ENCODE measurements at places on chromosomes 12 and 14.

- no peak for DNase-seq
Observed at GRCh38 chr14:34749408-34749807, 35.0 kb upstream of the CFL2 start.

DNA sequence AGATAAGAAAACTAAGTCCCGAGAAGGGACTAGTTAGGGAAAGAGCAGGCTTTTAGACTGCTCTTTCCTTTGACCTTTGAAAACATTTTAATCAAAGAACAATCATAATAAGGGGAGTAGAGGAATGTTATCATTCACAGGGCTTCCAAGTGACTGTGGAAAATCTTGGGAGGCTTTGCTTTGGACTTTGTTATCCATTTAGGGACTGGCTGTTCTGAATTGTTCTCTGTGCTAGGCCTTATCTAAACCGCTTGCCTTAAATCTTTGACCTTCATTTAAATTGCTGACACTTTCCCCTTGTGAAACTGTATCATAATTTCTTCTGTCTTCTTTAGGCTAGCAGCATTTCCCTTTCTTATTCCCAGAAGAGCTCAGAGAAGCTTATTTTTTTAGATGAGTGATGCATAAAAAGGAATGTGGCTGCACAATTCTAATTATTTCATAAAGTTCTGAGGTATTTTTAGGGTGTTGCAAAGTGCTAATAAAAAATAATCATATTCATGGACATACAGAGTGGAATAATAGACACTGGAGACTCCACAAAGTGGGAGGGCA lies 9.5 kb upstream of the CALM1 start:
- DNase-seq, result no peak

- no peak for DNase-seq
Observed at GRCh38 chr12:38547586-38547985, 231.0 kb downstream of the ALG10B start.

- no peak for DNase-seq
Observed at GRCh38 chr14:99806836-99807235, 13.6 kb downstream of the EML1 start.

- no peak for DNase-seq
Observed at GRCh38 chr14:62616668-62617067, 428.6 kb downstream of the KCNH5 start.

DNA sequence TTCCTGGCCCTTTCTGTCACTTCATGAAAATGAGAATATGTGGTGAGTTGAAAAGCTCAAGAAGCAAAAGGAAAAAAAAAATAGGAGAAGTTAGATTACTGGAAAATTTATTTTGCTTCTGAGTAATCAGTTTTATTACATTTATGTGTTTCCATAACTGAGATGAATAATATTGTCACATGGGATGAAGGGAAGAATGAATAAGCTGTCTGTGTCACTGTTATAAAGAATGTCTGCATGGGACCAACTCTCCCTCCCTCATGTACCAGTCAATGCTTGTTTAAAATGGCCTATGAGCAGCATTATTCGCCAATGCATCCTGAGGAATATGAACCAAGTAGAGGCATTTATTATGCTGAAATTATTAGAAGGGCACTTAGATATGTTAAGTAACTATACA lies 246.3 kb downstream of the PRKD1 start:
- DNase-seq, result peak; percentile 14

DNA sequence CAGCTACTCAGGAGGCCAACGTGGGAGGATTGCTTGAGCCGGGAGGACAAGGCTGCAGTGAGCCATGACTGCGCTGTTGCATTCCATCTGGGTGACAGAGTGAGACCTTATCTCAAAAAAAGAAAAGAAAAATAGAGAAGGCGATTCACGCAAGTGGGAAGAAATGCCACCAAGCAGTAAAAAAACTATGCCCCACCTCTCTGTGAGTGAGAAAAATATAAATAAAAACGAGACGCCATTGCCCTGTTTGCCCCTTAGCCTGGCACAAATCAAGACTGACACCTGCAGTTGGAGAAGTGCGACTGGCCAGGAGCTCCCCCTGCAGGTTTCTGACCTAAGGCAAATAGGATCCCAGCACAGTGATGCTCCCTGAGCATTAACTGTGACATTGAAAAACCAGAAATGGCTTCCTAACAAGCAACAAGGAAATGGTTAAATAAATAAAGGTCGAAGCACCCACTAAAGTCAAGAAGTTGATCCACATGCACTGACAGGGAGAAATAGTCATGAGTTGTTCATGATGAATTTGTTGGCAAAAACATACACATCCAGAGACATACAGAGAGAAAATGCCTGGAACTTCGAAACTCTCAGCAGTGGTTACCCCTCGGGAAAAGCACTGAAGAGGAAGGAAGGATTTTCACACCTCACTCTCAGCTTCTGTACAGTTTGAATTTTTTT lies 21.1 kb downstream of the GSC start:
- peak; percentile 40 for DNase-seq

DNA sequence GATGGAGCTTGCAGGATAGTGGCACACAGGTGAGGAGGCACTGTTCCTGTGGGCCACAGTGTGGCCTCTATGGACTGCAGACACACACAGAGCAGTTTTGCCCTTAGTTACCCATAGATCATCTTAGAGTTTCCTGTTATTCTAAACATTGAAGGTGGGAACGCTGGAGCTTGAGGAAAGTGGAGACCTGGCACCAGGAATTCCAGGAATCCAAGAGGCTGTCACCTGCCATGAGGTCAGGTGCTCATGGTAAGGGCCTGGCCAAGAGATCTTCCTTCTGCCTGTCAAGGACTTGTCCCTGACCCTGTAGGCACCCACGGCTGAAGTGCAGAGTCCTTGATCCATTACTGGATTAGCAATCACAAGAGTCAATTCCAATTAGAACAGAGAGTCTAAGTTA lies 65.2 kb upstream of the ACTN1 start:
- DNase-seq, result no peak

DNA sequence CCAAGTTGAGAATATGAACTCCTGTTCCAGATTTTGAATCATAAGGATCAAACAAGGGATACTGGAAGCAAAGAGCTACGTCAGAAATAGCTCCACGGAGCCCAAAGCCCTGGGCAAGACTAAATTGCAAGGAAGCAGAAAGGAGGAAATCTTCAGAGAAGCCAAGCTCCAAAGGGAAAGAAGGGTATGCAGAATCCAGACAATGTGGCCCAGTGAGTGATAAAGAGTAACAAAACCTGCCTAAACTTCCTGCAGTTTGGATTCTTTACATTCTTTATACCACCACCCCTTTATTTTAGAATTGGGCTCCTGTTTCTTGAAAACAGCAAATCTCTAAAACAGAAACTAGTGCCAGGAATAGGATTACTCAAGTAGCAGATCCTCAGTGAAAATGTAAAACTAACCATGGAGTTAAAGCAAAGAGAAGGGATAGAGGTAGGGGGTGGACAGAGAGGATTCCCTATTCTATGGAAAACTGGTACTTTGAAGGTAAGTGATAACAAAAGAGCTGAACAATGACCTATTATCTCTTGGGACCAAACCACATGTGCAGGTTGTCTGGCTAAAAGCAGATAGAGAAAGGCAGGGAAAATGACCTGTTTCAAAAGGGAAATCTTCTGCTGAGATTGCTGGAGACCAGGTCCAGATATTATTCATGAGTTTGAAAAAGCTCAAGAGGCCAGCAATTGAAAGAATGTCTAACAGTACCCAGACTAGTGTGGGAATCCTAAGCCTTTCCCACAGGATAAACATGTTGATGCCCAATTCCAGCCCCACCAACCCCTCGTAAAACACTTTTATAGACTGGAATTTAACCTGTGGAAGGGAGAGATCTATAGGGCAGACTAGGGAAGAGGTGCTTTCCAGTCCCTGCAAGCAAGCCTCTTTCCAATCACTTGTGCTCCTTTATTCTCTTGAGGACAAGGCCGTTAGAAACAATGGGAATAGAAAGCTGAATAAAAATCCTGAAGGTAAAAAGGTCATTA lies 24.5 kb downstream of the MBIP start:
- no peak for DNase-seq

DNA sequence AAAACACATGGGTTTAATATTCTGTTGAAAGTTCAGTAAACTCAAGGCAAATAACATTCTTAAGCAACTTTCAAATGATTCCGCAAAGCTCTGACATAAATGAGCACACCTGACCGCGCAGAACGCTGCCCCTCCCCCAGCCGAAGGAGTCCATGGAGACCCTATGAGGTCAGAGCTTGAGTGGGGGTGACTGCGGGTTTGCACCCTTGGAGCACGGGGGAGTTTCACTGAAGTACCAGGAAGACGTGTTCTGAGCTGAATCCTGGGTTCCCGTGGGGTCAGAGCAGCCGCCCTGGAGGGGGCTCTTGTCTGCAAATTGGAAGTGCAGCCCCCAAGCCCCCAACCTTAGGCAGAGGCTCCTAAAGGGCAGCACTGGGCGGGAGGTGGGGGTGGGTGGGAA lies 324.1 kb upstream of the SFSWAP start:
- no peak for DNase-seq

DNA sequence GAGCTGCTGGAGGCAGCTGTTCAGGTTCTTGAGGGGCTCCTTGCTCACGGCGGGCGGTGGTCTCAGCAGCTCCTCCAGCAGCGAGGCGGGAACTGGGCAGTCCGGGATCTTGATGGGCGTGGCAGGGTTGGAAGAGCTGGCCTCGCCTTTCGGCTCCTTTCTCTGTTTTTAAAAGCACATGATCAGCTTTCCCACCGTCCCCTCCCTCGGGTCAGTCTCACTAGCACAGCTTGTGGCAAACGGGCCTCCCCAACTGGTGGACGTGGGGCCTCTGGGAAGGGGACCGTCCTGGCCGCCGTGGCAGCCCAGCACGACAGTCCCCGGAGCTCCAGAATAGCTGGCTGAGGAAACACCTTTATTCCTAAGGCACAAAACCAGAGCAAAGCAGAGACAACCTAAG lies 12.5 kb upstream of the ANKLE2 start:
- DNase-seq, result no peak
